8988T (cell line): ENCODE measurements at places on chromosomes 2 and 18.

DNA sequence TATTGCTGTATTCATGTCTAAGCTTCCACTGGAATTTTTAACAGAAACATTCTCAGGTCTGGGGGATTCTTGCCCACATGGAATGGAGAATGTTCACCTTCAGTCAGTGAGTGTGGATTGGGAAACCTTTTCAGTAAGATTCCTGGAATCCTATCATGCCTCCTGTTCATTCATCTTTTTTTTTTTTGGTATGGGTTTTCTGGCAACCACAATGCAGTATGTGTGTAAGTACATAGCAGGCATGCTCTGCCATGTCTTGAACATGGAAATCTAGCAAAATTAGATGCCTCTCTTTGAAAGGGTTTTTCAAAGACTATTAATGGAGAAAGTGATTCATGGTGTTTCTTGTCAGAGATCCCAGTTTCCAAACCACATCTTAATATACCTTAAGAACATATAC is 176.5 kb downstream of the LTBP1 start:
- no peak for DNase-seq

DNA sequence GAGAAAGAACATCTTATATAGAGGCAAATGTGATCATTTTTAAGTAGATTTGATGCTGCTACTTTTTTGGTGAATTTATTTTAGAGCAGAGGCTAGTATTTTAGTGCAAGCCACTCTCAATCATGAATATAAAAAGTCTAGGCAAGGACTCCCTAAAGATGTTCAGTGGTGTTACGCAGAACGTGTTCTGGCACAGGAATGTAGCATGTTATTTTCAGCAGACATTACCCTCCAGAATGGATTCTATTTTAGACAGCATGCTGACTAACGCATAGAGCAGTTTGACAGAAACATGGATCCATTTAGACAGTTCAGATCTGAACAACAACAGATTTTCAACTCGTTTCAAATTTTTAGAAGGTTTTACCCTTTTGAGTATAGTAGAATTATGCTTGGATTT is 54.1 kb downstream of the DSC3 start:
- no peak for DNase-seq

DNA sequence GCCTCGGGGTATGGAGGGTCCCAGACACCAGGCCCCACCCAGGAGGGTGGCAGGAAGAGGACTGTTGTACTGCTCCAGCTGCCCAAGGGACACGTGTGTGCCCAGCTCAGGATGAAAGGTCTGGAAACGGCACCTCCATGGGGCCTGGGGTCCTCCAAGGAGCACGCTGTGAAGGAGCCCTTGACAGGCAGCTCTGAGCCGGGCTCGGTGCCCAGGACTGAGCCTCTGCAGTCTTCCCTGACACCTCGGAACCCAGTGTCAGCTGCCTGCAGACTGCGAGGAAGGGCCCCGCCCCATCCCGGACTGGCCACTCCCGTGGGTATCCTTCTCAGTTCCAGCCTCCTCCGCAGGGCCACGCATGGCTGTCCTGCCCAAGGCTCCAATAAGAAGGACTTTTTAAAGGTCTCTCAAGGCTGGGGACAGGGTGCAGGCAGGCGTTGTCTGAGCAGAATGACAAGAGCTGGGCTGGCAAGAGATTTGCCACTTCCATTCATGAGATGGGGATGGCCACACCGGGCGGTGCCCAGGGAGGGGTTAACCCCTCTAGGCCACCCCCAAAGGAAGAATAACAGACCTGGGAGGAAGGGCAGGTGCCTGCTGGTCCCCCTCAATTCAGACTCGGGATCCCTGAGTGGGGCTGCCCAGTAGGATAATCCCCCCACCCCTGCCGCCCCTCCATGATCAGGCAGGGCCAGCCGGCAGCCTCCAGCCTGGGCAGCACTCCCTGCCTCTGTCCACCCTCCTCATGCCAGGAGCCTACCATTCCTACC is 8.9 kb downstream of the ECEL1 start:
- DNase-seq: peak; percentile 17

DNA sequence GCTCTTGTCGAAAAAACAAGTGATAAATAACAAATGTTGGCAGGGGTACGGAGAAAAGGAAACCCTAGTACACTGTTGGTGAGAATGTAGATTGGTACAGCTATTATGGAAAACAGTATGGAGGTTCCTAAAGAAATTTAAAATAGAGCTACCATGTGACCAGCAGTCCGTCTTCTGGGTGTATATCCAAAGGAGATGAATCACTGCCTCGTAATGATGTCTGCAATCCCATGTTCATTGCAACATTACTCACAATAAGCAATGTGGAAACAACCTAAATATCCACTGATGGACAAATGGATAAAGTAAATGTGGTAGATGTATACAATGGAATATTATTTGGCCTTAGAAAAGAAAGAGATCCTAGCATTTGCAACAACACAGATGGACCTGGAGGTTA is 50.6 kb downstream of the SLC16A14 start:
- no peak for DNase-seq

DNA sequence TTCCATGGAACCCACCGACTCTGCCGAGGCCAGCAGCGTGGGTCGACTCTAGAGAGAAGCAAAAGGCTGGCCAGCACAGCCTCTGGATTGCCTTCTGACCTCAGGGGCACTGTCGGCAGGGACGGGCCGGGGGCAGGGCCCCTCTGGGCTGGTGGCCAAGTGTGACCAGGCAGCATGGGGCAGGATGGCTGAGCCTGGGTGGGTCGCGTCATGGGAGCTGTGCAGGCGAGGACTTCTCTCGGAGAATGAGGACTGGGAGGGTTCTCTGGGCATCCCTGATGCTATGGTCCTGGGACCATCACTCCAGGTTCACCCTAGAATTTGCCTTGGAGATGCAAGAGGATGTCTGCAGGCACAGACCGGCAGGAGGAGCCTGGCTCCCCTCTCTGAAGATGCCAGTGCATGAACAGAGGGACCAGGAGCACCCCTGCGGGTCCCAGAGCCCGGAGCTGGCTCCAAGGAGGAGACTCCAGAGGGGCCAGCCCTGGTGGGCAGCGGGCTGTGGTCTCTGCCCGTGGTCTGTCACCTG is 289.2 kb downstream of the NDUFA10 start:
- no peak for DNase-seq

GRCh38 chr2:66512626-66513025 is 77.7 kb downstream of the MEIS1 start:
- DNase-seq: no peak

DNA sequence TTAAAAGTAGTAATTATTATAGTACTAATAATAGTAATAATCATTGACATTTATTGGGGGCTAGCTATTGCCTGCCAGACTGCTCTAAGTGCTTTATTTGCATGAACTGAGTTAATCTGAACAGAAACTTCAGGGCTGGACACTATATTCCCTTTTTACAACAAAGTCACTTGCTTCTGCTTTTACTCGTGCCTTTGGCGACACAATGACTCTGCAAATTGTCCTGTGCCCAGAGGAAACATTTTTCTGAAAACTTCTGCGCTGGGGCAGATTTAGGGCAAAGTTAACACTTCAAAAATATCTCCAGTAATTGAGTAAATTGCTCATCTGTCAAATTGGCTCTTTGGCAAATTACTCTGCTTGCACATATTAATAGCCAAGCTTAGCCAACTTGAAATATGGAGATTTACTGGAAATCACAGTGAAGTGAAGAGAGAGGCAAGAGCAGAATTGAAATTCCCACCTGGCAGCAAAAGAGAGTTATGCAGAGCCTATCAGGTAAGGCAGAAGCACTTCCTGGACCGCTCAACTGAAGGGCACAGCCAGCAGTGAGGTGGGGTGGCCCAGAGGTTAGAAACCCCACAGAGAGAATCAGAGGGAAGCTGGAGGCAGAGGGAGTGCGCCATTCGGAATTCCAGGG is 36.3 kb downstream of the BMP10 start:
- DNase-seq: no peak

- no peak for DNase-seq
Measured at GRCh38 chr2:50962731-50963130, 69.2 kb downstream of the NRXN1 start.

DNA sequence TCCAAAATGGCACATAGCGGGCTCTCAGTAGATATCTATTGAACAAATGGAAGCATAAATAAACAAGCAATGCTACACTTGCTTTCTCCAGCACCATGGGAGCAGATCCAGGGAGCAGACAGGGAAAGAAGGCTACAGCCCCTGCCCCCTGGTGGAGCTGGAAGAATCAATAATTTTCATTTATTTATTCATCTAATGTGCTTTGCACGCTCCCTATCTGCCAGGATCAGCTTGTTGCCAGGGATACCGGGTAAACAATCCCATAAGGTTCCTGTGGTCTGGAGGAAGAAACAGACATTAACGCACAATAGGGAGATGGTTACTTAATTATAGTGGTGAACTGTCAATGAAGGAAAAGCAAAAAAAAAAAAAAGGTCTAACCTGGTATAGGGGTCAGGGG is 40.1 kb upstream of the CLASP1 start:
- DNase-seq: peak; percentile 58

DNA sequence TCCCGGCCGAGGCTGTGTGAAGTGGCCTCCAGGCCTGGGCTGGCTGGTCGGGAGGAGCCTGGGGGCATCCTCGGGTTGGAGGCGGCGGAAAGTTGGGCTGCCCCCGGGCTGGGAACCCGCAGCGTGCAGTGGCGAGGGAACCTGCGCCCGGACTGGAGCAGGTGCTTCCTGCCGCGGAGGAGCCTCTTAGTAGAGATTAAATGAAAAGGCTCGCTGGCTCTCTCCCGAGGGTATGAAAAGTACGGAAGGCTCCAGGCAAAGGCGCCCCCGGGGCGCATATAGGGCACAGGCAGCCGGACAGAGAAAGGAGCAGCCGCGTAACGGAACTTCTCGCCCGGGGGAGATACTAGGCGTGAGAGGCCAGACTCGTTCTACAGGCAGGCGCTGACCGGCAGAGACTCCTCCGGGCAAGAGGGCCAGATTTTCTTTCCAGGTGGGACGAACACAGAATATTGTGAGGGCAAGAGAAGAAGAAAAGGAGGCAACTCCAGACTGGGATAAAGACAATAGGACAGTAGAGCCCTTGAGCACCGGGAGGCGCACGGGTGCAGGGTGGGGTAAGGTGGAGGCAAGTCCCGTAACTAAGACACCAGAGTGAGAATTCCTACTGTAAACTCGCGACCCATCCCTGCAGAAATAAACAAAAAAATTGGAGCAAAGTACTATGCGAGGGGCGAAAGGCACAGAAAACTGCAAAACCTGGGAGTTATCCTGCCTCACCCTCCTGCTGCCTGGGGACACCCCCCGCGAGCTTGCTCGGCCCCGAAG is 816 bp downstream of the CDH2 start:
- DNase-seq: peak; percentile 42

DNA sequence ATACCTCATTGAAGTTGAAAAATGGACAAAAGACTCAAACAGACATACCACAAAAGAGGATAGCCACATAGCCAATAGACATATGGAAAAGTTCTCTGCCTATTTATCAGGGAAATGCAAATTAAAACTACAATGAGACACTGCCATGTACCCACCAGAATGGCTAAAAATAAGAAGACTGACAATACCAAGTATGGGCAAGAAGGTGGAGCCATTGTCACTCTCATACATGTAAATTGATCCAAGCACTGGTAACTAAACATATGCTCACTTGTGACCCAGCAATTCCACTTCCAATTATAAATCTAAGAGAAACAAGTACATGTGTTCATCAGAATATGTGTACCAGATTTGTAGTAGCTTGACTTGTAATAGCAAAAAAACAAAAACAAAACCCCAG is 4.6 kb downstream of the LOXHD1 start:
- DNase-seq: no peak

GRCh38 chr2:23124214-23124750 is 260.7 kb upstream of the KLHL29 start:
- no peak for DNase-seq

- DNase-seq: peak; percentile 77
Measured at GRCh38 chr2:218880859-218881594, 375 bp downstream of the WNT10A start.

DNA sequence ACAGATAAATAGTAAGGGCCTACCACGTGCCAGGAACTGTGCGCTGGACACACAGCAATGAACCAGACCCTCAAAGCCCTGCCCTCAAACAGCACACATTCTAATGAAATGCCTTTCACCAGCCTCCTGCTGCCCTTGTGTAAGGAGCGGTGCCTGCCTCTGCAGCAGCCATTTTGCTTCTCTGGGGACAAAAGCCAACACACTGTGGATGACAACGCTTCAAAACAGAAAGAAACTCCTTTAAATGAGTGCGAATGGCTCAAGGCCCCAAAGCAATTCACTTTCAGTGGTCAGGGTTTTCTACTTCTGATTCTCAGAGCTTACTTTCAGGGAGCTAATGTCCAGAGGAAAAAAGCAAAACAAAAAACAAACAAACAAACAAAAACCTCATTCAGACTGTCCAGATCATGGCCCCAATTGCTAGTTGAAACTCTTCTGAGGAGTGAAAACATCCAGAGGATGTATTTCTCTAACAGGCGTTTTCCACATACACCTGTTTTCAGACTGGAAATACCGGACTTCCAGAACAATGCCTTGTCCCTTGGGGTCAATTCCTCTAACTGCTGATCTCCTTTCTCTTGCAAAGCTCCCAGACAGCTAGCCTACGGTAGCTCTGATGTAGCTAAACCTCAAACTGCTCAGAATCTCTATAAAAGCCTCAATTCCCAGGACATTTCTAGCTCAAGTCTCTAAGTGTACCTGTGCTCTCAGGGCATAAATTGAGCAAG is 323.3 kb upstream of the ZNF521 start:
- DNase-seq: no peak

DNA sequence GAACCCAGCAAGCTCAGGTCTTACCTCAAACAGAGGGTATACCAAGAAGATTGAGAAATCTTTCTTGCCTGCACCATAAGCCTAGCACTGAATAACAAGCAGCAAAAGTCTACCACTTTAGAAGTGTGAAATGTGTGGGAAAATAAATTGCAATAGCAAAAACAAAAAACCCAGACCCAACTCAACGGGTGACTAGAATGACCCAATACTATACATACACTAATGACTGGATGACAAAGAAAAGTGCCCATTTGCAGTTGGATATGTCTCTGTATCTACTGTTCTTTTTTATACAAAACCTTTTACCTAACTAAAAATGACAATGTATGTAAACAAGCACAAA is 950.6 kb downstream of the TRIB2 start:
- no peak for DNase-seq

- no peak for DNase-seq
Measured at GRCh38 chr2:166091439-166091838, 36.4 kb downstream of the SCN1A start.

DNA sequence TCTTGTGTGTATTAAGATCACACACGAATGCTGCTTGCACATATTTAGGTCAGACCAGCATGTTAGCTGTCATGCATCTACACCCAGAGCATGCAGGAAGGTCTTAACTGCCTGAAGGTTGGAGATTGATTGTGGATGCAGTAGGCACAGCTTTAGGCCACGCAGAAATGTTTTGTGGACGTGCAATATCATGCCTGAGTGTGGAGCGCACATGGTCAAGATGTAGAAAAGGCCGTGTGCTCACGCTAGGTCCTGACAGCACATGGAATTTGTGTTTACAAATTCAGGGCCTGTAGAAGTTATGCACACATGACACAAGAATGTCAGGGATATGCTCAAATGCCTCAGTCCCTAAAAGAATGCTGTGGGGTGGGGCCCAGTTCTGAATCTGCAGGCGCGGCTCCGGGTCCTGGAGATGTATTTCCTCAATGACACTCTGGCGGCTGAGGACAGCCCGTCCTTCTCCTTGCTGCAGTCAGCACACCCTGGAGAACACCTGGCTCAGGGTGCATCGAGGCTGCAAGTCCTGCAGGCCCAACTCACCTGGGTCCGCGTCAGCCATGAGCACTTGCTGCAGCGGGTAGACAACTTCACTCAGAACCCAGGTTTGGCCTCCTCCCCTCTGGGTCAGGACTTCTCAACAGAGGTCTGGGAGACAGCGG is 27.9 kb downstream of the MARCO start:
- no peak for DNase-seq

GRCh38 chr2:235384624-235385023 is 109.2 kb upstream of the AGAP1 start:
- DNase-seq: no peak

GRCh38 chr2:72815655-72816278 is 10.1 kb downstream of the EXOC6B start:
- no peak for DNase-seq
